Stimulated activated CD8-positive, alpha-beta memory T cell treated with anti-CD3 and anti-CD28 coated beads, Interleukin-2, amount 100 ng/mL, for 1 hour (primary cell): ENCODE measurements at places on chromosomes 6 and 20.

- no peak for DNase-seq
These were observed 132.9 kb downstream of the ZDHHC14 start for GRCh38 chr6:157513619-157514485.

DNA sequence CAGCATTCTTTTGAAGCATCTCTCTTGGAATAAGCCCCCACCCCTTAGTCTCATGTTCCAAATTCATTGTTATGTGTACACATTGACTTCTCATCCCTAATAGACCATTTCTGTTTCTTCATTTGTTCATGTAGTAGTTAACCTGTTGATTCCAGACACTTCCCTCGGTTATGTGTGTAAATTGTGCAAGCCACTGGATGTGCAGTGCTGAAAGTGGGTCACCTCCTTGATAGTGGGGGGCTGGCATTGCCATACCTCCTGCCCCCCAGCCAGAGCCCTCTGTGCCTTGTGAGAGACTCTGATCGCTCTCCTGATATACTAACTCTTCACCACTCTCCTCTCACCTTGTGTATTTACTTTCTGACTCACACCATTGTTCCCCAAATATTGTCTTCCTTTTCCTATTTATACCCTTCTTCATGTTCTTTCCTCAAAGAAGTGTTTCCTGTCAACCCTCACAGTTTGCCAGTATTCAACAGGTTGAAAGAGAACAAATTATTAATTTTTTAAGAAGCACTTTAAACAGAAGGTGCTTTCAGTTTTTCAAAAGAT, 59.0 kb downstream of the HIVEP1 start:
- no peak for DNase-seq

- no peak for DNase-seq
These were observed 89.3 kb upstream of the BTN3A2 start for GRCh38 chr6:26275663-26276062.

DNA sequence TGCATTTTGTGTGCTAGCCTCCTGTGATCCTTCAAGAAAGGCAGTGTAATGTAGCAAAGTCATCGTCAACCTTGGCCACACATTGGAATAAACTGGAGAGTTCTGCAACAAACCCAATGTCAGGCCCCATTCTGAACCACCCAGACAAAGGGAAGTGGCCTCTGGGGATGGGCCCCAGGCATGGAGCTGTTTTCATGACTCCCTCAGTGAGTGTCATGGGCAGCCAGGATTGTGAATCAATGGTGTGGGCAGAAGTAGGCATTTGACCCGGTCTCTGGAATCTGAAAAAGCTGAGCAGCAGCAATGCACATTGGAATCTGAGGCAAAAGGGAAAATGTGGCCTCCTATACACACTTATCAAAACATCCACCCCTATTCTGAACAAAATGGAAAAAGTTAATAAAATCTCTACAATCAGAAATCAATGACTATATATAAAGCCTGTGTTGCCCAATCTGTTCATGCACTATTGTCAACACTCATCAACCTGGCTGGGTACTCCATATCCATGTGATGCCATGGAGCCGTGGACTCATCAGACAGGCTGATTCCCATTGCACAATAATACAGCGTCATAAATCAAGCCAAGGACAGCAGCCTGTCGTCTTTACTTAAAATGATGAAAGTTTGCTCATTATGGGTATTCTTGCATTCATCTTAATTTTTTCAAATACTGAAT, 134.9 kb upstream of the STMND1 start:
- no peak for DNase-seq

- no peak for DNase-seq
These were observed 21.3 kb downstream of the BAK1 start for GRCh38 chr6:33558801-33559200.

DNA sequence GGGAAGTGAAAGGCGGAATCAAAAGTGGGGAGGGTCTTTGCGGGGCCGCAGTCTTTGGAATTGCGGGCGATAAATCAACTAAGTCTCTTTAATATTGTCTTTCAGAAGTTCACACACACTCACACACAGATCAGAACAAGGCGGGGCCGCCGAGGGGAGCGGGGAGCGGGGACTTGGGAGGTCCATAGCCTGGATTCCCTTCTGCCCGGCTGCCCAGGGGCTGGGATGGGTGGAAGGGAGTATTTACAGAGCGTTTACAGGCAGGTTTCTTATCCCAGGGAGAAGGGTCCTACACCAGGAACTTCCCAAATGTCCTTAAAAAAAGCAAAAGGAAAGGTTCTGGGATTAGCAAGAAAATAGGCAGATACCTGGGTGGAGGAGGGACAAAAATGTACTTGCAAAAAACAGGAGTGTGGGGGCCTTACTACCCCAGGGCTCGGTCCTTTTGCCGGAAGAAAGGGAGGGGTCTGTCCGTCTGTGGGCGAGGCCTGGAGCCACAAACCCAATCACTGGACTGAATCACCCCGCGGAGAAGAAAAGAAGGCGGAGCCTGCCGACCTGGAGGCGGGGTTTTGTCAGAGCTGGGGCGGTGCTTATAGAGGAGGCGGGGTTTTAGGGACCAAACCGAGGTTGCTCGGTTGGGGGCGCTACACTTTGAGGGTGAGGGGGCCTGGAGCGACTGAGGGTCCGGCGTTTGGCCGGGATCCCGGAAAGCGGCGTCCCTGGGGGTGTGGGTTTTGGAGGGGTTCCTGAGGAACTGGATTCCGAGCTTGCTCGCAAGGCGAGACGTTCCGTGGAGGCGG, 3.2 kb downstream of the PRRT1 start:
- DNase-seq, result peak; percentile 50

- DNase-seq, result no peak
These were observed 312.0 kb downstream of the SAMD5 start for GRCh38 chr6:147820520-147820919.

- no peak for DNase-seq
These were observed 72.1 kb upstream of the EPB41L1 start for GRCh38 chr20:36082315-36082915.

- no peak for DNase-seq
These were observed 54.2 kb upstream of the MAP7 start for GRCh38 chr6:136604328-136604825.

DNA sequence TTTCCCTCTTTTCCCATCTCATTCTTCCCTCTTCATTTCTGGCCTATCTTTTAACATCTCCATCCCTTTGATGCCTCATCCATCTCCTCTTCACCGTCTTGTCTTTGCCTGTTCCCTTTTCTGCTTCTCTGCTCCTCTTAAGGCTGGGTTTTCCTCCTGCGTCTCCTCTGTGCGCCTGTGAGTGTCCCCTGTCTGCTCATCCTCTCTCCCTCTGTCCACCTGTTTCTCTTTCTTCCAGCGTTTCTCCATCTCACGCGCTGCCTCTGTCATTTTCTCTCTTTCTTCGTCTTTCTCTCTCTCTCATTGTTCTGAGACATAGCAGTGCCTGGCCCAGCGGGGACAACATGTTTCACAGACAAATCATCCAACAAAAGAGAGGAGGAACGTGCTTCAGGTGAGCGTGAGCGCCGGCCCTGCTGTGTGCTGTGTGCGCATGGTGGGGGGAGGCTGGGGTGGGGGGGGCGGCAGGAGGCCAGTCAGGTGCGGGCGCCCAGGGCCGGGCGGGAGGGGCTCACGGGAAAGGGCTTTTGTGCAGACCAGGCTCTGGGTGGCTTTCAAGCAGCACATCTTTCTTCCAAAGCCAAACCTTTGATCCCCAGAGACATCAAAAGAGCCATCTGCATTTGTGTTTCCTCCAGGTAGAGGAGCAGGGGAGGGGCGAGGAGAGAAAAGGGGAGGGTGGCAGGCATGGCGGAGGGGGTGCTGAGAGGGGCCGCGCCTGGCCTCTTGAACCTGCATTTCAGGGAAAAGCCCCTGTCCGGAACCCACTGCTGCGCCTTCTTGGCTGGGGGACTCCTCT, 121.3 kb downstream of the VEGFA start:
- DNase-seq, result no peak

GRCh38 chr20:43939762-43940121, 25.1 kb downstream of the TOX2 start:
- DNase-seq, result no peak

DNA sequence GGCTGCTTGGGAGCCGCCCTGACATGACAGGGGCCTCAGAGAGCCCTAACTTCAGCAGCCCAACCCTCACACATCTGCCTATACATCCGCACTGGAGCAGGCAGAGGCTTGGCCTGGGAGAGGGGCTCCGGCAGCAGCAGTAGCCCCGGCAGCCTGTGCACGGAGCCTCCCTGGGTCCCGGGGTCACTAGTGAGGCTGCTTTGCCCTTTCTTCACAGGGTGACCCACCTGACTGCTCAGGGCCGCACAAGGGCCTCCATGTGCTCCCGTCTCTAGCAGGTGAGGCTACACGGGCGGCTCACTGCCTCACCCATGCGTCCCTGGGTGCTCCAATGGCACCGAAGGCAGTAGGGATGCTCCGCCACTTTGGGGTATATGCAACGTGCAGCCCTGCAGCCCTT, 36.7 kb upstream of the STX16 start:
- no peak for DNase-seq

- DNase-seq, result no peak
These were observed 15.5 kb upstream of the MROH8 start for GRCh38 chr20:37194621-37195417.

DNA sequence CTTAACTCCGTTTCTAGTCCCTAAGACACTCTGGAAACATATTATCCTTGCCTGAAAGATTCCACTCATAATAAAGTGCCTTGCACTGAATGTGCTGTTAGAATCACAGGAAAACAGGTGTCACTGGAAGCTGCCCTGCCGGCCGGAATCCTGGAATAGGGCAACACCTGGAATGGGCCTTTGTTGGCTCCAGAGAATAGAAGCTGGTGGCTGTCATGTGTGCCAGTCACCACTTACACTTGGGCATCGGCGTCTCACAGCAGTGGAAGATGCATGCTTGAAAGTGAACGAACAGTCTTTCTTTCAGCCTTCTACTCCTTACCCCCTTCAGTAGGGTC, 90.8 kb upstream of the AFDN start:
- no peak for DNase-seq

GRCh38 chr6:133973109-133973971, 20.3 kb downstream of the TBPL1 start:
- DNase-seq, result no peak

DNA sequence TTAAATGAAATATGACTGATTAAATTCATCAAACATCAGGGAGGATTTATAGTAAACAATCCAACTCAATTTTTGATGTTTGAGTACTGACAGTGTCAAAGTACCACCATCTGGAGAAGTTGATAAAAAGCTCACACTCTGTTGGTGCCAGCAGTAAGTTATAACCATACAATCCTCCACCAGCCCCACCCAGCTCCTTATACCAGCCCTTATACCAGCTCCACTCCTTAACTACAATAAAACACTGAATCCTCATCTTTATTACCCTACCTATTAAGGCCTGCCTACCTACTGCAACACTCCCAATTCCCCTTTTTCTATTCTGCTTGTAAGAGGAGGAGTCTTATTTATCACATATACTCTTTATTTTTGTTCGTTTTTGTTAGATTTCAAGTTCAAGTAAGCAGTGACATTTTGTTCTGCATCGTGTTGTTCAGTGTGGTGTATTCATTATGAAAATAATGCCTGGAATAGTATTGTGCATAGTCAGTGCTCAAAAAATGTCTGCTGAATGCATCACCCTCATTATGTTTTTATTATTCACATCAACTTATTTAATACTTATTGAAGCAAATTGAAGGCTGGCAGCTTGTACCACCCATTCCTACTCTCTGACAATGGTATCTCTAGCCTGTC, 954.7 kb upstream of the ADGRB3 start:
- DNase-seq, result no peak
